Heart left ventricle (tissue), 16 donors: ENCODE measurements at places on chromosomes 6 and 20. TPM values are rescaled to one million over a fixed set of nuclear protein-coding genes. Genes with fewer than 3 reads are reported as not detected.

DNA sequence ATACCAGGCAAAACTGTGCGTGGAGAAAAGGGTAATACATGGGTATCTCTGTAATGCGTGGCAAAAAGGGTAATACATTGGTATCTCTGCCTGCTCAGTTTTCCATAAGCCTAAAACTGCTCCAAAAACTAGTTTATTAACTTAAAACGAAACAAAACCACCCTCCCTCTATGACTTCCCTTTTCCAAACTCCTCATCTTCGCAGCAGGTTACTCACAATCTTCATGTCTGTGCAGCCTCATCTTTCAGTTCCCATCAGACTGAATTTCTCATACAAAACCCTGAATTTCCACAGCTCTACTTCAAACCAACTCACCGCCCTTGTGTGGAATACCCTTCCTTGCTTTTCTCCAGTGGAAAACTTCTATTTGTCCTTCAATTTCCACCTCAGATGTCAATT is 199.4 kb downstream of the PHACTR1 start:
- H3K36me3 ChIP-seq, result no peaks in the 10 kb centered on the region
- no peaks in the 10 kb centered on the region for H3K27me3 ChIP-seq
- H3K4me3 ChIP-seq, result no peak overlapping the region

The AURKA gene
- 2.4 TPM for total RNA-seq

The OLIG3 gene
- not detected for total RNA-seq

DNA sequence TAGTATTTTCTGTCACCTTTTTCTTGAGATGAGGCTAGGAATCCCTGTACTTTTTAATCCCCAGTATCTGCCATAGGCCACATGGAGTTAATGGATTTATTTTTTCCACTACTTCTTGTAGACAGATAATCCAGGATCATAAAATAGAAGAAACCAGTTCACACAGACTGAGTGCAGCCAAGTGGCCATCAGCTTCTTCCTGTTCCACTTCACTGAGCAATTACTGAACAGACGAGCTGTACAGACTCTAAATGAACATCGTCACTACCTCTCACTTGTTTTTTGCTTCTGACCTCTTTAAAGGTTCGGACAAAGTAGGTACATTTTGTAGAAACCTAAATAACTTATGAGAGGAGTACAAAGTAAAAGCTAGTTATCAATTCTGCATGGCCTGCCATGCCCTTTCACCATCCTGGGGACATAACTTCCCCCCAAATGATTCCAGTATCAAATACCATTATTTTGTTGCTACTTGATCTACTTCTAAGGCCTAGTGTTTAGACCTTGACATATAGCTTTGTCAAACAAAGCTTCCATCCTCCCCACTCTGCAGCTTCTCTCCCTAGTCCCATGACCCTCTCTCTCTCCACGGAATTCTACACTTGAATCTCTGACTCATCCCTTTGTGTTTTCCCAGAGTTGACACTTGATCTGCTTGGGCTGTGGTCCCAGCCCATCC is 34.4 kb upstream of the ARHGAP18 start:
- peaks cover 5% of the 10 kb centered on the region for H3K4me1 ChIP-seq
- no peak overlapping the region for H3K27ac ChIP-seq
- H3K4me3 ChIP-seq, result no peak overlapping the region

- no peaks in the 10 kb centered on the region for H3K27me3 ChIP-seq
- H3K27ac ChIP-seq, result peak overlapping the region; percentile 0
- peaks cover 18% of the 10 kb centered on the region for H3K4me1 ChIP-seq
- no peaks in the 10 kb centered on the region for H3K36me3 ChIP-seq
Measured at GRCh38 chr6:33632558-33633039, 11.5 kb downstream of the ITPR3 start.

The CAGE1 gene
- not detected for total RNA-seq

DNA sequence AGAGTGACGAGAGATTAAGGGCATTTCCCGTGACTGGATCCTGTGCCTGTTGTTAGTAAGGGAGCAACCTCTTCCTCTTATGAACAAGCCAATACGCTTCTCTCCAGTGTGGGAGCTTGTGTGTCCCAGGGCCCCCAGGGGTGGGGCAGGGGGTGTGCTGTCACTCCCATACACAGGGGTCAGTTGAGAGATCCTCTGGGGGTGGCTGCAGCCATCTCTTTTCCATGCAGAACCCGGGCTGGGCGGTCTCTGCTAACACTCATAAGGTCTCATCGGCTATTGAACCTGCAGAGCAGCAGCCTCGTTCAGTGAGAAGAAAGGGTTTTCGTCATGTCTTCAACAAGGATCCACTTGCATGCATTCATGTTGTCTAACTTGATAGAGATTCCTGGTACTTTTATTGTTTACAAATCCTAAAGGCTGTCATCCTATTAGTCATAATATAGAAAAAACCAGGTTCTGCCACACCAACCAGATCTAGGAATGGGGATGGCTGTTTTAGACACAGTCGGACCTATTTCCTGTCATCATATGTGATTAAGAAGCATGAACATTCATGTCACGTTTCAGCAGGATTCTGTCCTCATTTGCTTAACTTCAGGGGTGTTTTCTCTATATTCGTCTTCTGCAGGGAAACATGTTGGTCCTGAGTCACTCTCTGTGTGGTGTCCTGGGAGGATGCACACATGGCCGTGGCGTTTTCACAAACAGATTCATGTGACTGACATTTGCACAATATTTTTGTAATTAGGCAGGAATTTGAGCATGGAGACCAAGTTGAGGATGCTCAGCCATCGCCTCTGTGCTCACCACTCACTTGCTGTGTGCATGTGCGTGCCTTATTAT is 13.3 kb upstream of the THBS2 start:
- H3K27me3 ChIP-seq, result peaks cover 4% of the 10 kb centered on the region
- H3K4me1 ChIP-seq, result peaks cover 16% of the 10 kb centered on the region
- H3K4me3 ChIP-seq, result no peak overlapping the region
- no peak for DNase-seq
